ENCODE measurements at places on chromosomes 5 and 9. TPM values are rescaled to one million over a fixed set of nuclear protein-coding genes. Genes with fewer than 3 reads are reported as not detected.

CBY3 gene
- total RNA-seq: not detected

SNCB gene
- not detected for total RNA-seq

GRCh38 chr5:24621792-24622191 is 23.0 kb downstream of the CDH10 start:
- DNase-seq: peak; percentile 74

DNA sequence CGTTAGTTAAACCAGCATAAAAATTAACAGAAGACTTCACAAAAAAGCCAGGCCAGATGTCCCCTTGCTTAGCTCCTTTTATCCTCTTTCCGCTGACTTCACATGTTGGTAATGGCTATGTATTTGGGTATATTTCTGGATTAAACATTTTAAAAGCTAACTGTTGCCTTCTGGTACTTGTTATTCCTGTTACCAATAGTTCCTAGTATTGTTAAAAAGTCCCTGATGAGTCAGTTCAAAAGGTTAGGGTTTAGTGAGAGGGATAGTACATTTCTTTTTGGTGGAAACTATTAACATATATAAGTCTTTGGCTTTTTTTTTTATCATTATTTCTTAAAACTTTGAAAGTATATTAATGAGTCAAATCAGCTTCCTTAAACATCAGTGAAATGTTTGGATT is 103.2 kb upstream of the ELL2 start:
- DNase-seq: no peak

DNA sequence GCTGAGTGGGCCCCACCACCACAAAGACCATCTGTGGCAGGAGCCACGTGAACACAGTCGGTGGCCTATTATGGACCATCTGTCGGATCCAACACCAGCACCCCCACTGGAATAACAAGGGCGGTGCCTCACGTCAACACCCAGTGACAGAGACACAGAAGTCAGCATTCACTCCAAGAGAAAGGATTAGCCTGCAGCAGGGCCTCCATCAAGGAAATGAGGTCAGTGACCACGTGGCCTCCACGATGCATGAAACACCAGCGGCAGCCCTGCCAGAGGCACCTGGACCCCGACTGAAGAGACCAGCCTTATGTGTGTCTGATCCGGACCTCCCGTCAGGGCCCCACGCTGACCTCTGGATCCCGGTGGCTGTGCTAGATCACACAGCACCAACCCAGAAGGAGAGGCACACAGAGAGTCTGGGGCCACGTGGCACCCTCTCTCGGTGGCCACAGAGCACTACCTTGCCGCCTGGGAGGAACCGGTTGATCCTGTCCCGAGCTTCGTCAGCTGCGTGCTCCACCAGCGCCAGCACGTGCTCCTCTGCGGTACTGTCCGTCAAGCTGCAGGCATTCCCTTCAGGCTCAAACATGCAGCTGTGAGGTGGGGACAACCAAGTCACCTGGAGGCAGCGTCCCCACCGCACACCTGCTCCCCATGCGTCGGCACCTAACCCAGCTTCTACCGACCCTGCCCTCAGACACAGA is 9.0 kb downstream of the BRD9 start:
- DNase-seq: no peak

GRCh38 chr9:112075009-112075378 is 100.1 kb downstream of the SUSD1 start:
- DNase-seq: no peak

DNA sequence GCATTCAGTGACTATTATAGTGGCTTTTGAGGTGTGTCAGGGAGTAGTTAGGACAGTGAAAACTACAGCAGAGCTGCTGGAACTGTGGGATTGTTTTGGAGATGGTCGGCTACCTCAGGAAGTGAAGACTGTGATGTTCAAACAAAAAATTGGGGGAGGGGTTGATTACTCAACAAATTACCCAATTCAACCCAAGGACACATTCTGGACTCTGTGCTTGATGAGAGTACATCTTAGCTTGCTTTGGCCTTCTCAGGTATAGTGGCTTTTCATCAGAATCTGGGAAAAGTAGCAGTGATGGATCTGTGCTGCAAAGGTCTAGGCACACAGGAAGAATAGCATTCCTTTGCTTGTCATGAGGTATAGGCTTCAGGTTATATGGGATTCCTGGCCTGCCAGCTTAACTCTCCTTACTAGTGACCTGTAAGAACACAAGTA is 47.0 kb downstream of the SLC44A1 start:
- DNase-seq: no peak

DNA sequence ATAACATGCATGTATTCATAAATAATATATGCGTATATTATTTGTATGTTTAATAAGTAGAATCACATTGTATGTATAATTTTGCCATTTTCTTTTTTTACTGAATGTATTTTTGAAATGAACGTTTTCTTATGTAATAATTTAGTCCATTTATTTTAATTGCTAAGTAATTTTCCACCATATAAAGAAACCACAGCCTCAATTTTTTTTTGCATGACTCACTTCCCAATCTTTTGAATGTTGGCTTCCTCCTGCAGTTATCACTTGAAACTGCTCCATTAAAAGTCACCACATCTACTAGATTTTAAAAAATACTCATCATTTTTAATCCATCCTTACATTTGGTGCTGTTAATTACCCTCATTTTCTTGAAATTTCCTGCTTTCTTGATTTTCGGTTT is 363.3 kb upstream of the MEF2C start:
- DNase-seq: no peak
